ENCODE measurements at places on chromosomes 7 and 10. TPM values are rescaled to one million over a fixed set of nuclear protein-coding genes. Genes with fewer than 3 reads are reported as not detected.

The TYSND1 gene
- total RNA-seq = 15.3 TPM

The CYP2C18 gene
- 1.2 TPM for total RNA-seq

The PRTFDC1 gene
- 0.50 TPM for total RNA-seq

The PDCD4 gene
- total RNA-seq = 45.2 TPM

The HOXA3 gene
- total RNA-seq = not detected

The VSIR gene
- 125 TPM for total RNA-seq
